Fibroblast of skin of left quadriceps (primary cell): ENCODE measurements at places on chromosomes 12 and 14.

DNA sequence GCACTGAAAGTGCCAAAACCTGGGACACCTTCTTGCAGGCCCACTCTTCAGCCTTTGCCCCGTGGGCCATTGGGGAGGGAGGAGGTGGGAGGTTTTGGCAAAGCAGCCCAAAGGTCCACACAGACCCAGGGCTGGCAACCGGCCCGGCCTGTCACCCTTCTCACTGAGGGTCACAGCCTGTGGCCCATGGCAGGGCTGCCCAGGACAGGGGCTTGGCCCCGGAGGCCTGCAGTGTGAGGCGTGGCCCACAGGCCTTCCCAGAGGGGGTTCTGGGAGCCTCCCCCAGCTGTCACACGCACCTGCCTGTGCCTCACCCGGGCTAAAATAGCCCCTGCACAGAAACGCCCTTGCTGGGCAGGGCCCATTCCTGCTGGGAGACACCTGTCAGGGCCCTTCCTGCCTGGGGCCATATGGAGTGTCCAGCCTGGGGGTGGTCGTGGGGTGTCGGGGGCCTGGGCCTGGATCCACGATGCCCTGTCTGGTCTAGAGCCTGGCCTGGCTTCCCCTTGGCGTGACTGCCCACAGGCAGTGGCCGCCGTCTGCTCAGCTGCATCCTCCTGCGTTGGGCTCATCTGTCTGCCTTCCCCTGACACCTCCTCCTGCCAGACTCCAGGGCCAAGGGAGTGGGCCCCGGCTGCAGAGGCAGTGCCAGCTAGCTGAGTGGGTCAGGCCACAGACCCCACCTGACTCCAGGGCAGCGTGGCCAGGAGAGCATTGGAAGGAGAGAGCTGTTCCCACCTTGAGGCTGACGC is 19.2 kb downstream of the PACS2 start:
- no peak for DNase-seq

DNA sequence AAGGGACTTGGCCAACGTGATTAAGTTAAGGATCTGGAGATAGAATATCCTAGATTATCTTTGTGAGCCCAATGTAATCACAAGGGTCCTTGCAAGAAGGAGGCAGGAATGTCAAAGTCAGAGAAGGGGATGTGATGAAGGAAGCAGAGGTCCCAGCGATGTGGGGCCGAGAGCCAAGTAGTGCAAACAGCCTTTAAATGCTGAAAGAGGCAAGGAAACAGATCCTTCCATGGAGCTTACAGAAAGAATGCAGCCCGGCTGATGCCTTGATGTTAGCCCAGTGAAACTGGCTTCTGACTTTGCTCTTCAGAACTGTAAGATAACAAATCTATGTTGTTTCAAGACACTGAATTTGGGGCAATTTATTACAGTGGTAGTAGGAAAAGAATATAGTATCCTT is 74.9 kb downstream of the NEDD1 start:
- no peak for DNase-seq

- no peak for DNase-seq
Observed at GRCh38 chr12:39413836-39414771, 28.8 kb downstream of the KIF21A start.

GRCh38 chr14:73833530-73834260 is 17.9 kb upstream of the PTGR2 start:
- DNase-seq = no peak

DNA sequence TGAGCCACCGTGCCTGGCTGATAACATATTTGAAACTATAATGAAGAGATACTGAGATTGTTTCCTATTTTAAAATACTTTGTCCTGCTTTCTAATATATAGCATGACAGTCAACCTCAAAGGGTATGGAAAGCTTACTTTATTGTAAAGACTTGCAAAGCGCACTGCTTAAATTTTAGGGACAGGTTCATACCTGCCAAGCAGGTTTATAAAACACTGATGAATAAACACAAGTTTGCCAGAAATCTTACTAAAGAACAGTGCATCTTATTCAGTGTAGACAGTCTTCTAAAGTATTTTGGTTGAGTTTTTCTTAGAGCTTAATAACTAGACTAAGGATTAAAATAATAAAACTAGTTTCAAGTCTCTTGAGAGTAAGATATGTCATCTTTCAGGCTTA is 4.8 kb downstream of the C12orf71 start:
- DNase-seq = no peak
